ENCODE measurements at places on chromosomes 12 and 14.

GRCh38 chr14:57199921-57200320, 68.8 kb downstream of the EXOC5 start:
- DNase-seq, result no peak

DNA sequence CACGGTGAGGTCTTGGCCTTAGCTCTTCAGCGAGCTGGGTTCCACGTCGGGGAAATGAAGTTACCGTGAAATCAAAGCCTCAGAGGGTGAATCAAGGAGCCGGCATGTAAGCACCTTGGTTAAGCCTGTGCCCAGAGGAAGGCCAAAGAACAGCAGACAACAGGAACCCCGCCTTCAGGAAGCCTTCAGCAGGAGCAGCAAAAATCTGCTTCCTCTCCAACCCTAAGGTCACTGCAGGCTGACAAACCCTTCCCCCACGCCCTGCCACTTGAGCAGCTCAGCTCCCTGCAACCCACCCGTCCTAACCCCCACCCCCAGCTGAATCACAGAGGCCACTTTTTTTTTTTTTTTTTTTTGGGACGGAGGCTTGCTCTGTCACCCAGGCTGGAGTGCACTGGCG, 72.9 kb upstream of the LTA4H start:
- DNase-seq, result peak; percentile 66

- no peak for DNase-seq
Measured at GRCh38 chr14:33062476-33062875, 123.8 kb downstream of the NPAS3 start.

- no peak for DNase-seq
Measured at GRCh38 chr12:45978108-45978507, 12.3 kb downstream of the SCAF11 start.

DNA sequence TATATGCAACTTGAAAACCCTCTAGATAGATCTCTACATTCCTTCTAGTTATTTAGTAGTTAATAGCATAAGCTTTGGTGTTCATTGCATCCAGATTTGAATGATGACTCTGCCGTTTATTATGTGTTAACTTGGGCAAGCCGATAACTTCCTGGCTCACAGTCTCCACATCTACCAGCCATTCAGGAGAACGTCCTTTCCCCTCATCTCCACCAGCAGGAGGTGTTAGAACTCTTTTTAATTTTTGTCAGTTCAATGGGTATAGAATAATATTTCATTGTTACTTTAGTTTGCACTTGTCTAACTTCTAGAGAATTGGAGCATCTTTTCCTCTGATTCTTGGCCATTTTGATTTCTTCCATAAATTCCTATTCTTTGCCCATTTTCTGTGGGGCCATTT, 30.0 kb upstream of the WSCD2 start:
- DNase-seq, result no peak
